Upper lobe of right lung (tissue), 1 donor: ENCODE measurements at places on chromosomes 7 and 10. TPM values are rescaled to one million over a fixed set of nuclear protein-coding genes. Genes with fewer than 3 reads are reported as not detected.

DNA sequence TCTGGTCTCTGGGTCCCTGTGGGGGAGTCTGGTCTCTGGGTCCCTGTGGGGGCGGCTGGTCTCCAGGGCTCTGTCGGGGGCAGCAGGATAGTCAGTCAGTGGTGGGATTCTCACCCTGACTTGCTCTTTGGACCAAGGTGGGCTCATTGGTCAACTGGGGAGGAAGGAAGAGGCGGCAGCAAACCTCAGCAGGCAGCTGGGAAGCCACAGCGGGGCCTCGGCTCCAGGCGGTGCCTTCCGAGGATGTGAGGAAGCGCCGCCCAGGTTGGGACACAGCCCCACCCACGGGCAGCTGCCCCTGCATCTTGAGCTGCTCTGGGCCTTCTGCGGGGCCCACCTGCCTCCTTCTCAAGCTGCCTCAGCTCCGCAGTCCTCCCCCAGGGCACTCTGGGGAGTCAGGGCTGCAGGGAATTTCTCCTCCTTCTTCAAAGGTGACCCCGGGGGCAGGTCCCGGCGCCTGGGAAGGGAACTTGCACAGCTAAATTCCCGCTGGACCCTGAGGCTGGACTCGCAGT is 20.4 kb upstream of the KNDC1 start:
- H3K4me1 ChIP-seq, result peaks cover 7% of the 10 kb centered on the region
- H3K36me3 ChIP-seq, result no peaks in the 10 kb centered on the region
- DNase-seq, result no peak
- H3K27me3 ChIP-seq, result peaks cover 33% of the 10 kb centered on the region

PPP1R9A gene
- total RNA-seq, result 30.6 TPM

TAF6 gene
- total RNA-seq, result 34.9 TPM

LIPK gene
- total RNA-seq, result not detected
